ENCODE measurements at places on chromosomes 12 and 14.
A peak's percentile ranks its signal among the peaks of the same experiment; 100 is the strongest.

GRCh38 chr12:6361834-6362233 is 13.5 kb downstream of the SCNN1A start:
- no peak for DNase-seq

DNA sequence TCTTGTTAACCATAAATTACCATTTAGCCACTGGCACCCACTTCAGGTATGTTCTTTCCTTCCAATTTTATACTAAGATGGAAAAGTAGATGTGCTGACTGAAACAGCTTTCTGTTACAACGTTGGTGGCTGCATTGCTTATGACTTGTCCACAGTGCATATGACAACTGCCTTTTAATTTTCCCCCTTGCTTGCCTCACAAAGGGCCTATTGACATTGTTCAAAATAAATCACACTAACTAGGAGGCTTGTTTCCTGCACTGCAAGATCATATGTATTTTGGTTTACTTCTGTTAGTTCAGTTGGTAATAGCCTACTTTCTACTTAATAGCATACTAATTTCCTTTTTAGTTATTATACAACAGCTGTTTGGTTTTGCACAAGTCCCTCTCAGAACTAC is 55.4 kb downstream of the SCAF11 start:
- DNase-seq = no peak

DNA sequence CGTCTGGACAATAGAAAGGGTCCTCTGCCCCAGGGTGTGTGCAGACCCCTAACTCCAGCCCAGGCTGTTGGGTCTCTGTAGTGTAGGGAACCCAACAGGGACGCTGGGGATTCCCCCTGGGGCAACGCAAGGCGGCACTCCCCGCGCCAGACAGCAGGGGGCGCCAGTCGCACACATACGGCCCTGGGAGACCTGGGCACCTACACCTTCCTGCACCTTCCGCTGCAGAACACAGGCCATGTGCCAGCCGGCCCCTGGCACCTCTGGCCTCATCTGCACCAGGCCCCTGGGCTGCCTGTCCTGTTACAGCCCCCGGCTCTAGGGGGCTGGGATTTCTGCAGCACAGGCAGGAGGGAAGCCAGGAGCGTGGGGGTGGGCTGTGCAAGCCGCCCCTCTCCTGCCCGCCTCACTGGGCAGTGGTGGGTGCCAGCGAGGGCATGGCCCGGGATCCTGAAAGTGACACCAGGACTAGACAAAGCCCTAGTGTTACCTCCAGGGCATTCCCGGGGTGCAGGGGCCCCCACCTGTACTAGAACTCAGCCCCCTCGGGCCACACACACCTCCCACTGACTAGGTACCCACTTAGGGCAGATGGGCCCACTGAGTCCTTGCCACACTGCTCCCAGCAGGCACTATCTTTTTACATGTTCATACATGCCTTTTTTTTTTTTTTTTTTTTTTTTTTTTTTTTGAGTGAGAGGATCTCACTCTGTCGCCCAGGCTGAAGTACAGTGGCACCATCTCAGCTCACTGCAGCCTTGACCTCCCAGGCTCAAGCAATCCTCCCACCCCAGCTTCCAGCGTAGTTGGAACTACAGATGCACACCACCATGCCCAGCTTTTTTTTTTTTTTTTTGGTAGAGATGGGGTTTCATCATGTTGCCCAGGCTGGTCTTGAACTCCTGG is 37.5 kb downstream of the CCNK start:
- DNase-seq = peak; percentile 77

DNA sequence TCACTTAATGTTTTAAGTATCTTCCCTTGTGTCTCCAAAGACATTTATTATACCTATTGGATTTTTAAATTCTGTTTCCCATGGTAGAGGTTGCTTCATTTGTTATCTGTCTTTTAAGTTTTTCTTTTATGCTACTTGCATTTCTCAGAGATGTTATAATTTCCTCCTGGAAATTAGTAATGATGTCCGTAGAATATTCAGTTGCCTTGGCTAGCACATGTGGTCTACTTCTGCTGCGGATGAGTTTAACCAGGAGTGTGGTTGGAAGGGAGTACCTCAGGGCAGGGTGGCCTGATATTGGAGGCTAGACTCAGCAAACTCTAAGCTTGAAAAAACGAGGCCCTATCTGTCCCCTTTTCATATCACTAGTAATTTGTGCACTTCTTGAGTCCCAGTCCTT is 8.8 kb upstream of the EVL start:
- DNase-seq = no peak

DNA sequence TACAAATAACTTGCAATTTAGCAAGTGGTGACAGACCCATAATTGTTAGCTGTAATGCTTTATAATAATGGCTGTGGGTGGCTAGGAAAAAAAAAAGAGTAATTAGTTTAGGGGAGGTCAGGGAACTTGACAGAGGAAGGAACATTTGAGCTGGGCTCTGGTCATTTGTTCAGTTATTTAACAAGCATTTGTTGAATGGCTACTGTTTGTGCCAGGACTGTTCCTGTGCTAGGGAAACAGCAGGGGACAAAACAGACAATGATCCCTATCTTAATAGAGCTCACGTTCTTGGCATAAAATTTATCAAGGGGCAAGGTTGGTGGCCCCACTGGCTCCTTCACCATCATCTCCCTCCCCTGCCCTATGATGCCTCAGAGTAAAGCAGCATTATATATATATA is 18.5 kb downstream of the CHST11 start:
- DNase-seq = no peak

GRCh38 chr12:4118017-4118510 is 155.5 kb upstream of the CCND2 start:
- peak; percentile 54 for DNase-seq

GRCh38 chr12:117228239-117228638 is 38.0 kb upstream of the FBXO21 start:
- DNase-seq = no peak

DNA sequence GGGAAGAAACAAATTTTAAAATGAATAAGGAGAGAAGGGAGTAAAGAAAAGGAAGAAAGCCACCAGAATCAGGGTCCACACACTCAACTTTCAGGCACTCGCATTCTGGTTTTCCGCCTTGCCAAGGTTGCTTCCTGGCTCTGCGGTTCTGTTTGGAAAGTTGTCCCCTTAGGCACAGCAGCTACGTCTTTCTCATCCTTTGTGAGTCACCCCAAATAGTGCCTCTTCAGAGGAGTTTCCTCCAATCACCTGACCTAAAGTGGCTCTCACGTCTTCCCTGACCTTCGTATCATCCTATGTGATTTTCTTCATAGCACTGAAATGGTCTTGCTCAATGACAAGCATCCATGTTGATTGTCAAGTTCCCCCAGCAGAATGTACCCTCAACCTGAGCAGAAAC is 99.5 kb upstream of the TMCC3 start:
- DNase-seq = no peak

DNA sequence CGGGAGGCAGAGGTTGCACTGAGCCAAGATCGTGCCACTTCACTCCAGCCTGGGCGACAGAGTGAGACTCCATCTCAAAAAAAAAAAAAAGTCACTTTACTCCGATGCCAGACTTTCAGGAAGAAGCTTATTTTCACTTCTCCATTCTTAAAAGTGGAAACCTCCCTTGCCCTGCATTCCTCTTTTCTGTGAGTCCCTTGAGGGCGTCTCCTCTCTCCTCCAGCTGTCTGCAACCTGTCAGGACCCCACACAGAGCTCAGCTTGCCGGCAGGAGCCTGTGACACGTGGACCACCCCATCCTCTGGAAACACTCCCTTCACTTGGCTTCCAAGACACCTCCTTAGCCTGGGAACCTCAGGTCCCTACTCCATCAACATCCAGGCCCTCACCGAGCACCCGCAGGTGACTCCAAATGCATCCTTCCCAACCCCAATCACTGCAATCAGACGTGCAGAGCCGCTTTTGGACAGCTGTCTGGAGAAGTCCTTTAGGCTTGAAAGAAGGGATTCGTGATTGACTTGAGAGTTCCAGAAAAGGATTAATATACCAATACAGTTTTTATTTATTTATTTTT is 34.3 kb downstream of the SLC15A4 start:
- no peak for DNase-seq

GRCh38 chr12:93094988-93095737 is 166.1 kb upstream of the EEA1 start:
- no peak for DNase-seq

- peak; percentile 78 for DNase-seq
These were observed 65.9 kb upstream of the FBRSL1 start for GRCh38 chr12:132423820-132424645.

DNA sequence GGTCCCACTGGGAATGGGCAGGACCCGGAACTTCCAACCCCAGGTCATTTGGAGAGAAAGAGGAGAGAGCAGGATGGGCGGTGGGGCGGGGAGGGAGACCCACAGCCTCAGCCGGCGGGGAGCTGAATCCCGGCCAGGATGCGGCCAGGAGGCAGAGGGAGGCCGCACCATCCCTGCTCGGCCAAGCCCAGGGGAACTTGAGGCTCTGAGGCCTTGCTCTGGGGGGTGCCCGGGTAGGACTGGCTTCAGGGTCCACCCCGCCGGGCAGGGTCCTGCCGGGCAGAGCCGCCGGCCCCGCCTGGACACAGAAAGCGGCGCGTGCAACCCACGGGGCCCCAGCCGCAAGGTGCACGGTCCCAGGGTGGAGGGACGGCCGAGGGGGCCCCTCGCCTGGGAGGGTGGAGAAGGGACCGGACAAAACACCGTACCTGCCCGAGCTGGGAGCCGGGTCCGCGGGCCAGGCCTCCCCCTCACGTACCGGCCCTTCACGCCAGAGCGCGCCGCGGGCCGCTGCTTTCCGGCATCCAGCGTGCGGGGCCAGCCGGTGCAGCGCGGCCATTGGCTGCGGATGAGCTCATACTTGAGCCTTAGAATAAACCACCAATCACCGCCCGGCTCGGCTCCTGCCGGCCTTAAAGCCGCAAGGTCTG is at the start of gene RPS6KL1:
RPS6KL1 (minus strand) TSS at position 509 of the 650 bp plus-strand sequence. CDS start 1,719 bp downstream, outside the sequence.
- peak; percentile 95 for DNase-seq

- no peak for DNase-seq
These were observed 158.4 kb upstream of the MYL2 start for GRCh38 chr12:111078731-111079130.

GRCh38 chr14:66709291-66709690 is 201.3 kb downstream of the GPHN start:
- no peak for DNase-seq

DNA sequence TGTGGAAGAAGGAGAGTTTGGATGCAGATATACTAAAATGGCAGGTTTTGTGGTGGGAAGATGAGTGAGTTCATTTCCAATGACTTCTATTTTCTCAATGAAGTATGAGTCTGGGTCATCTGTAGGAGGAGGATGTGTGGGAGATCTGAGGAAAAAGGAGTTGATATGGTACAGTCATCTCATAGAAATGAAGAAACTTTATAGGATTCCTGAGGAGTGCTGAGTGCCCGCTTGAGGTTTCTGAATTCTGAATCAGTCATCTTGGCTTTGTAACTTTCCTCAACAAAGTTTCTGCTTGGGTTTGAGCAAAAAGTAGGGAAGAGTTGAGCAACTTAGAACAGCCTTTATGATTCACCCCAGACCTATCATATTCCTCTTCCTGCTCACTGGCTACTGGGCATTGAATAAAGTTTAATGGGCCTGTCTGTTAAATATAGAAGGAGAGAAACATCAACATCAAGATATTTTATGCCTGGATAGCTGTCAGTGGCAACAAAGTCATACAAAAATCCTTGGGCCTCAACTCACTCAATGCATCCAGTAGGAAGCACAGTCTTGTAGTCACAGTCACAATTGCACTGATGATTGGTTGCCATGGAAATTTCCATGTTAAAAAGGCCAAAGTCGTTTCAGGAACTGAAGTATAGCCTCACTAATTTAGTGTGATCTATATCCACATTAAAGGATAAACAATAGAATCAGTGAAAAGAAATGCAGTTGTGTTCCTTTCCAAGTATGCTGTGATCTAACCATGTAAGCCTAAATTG is 284.7 kb downstream of the DUSP6 start:
- no peak for DNase-seq

DNA sequence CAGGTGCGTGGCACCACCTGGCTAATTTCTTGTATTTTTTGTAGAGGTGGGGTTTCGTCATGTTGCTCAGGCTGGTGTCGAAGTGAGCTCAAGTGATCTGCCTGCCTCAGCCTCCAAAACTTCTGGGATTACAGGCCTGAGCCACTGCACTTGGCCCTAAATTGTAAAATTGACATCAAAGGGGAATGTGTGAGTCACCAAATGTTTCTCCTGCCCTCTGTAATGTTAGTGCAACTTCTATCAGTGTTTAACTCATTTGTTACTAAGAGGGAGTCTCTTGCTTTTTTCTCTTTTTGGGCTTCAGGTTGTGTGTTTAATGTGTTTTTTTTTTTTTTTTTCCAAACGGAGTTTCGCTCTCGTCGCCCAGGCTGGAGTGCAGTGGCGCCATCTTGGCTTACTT is 2.3 kb downstream of the TULP3 start:
- no peak for DNase-seq

DNA sequence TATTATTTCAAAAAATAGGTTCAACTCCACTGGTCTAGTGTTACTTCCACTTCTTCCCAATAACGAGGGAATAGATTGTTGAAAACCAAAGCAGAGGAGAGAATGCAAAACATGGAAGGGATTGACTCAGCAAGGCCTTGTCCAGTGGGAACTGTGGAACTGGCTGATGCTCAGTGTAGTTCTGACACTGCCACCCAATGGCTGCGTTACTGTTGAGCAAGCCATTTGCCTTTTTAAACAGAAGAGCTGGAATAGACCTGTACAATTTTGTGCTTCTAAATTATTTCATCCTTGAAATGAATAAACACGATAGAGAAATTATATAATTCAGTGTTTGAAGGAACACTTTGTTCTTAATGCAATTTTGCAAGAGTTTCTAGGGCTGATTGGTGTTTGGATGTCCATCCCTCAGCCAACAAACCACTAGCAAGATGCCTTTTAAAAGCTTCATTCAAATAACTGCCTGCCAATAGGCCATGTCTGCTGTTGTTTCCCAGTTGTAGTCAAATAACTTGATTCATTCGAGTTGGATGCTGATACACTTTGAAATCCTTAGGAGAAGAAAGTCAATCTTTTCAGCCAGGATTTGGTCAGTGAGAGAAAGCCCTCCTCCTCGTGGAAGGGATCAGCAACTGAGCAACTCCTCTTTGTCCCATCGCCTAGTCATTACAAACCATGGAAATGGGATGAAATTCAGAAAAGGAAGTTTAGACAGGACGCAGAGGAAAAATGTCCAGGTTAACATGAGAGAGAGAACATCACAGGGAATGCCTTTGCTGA is 7.3 kb upstream of the MGP start:
- DNase-seq = peak; percentile 81

DNA sequence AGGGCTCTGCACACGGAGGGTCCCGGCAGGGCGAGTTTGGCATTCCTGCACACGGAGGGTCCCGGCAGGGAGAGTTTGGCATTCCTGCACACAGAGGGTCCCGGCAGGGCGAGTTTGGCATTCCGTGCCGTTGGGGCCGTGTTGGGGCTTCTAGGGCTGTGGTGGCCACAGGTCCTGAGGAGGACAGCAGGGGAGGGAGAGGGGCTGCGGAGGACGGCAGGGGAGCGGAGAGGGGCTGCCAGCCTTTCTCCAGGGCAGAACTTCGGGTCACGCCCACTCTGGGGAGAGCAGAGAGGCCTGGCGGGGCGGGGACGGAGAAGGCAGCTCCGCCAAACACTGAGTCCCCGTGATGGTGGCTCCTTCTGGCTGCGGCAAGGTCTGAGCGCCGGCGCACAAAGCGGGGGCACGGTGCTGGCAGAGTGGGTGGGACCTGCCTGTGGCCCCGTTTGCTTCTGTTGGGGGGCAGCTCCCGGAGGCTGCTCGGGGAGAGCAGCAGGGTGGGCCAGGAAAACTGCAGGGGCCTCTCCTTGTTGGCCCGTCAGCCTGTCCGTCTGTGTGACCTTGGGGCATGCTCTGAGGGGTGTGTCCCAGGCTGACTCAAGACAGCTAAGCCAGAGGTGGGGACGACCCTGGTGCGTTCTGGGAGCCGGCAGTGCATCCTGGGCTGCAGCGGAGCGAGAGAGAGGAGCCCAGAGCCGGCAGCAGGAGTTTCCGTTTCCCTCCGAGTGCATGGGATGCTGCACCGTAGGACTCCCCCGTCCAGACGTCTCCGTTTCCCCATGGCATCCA is 60.2 kb downstream of the LRCOL1 start:
- peak; percentile 44 for DNase-seq
